Psoas muscle (tissue), 8 donors: ENCODE measurements at places on chromosomes 5 and 9. TPM values are rescaled to one million over a fixed set of nuclear protein-coding genes. Genes with fewer than 3 reads are reported as not detected.

- H3K4me1 ChIP-seq = no peaks in the 10 kb centered on the region
- H3K27ac ChIP-seq = no peak overlapping the region
- H3K4me3 ChIP-seq = no peak overlapping the region
- no peaks in the 10 kb centered on the region for H3K27me3 ChIP-seq
Measured at GRCh38 chr5:136115183-136115865, 17.3 kb upstream of the SMAD5 start.

GRCh38 chr5:164481270-164481669 lies 975.9 kb downstream of the MAT2B start:
- H3K27me3 ChIP-seq = no peaks in the 10 kb centered on the region
- H3K27ac ChIP-seq = no peak overlapping the region
- no peak overlapping the region for H3K4me3 ChIP-seq
- H3K4me1 ChIP-seq = no peaks in the 10 kb centered on the region
- H3K36me3 ChIP-seq = no peaks in the 10 kb centered on the region
- DNase-seq = no peak

Gene ATOSB
- total RNA-seq = 10.0 TPM

Gene GPX3
- 561 TPM for total RNA-seq

Gene ANKRD18B
- total RNA-seq = 0.43 TPM

Gene MLANA
- total RNA-seq = not detected
